Right ventricle myocardium inferior (tissue), 1 donor: ENCODE measurements at places on chromosomes 4 and X. TPM values are rescaled to one million over a fixed set of nuclear protein-coding genes. Genes with fewer than 3 reads are reported as not detected.

Gene HPGD
- total RNA-seq, result 1.1 TPM

Gene TDO2
- total RNA-seq, result not detected

Gene PROM1
- total RNA-seq, result 3.5 TPM

Gene RBMXL3
- total RNA-seq, result not detected

Gene SMR3B
- total RNA-seq, result not detected

Gene SNX12
- 49.5 TPM for total RNA-seq

Gene ALAS2
- total RNA-seq, result 0.68 TPM

Gene ADAMTS3
- 0.24 TPM for total RNA-seq

Gene PRSS12
- total RNA-seq, result not detected
